ENCODE measurements at places on chromosomes 16 and 17.

- no peak for DNase-seq
Observed at GRCh38 chr17:28492352-28493310, 13.5 kb upstream of the FOXN1 start.

- no peak for DNase-seq
Observed at GRCh38 chr16:4687946-4688673, 5.3 kb upstream of the NUDT16L1 start.

DNA sequence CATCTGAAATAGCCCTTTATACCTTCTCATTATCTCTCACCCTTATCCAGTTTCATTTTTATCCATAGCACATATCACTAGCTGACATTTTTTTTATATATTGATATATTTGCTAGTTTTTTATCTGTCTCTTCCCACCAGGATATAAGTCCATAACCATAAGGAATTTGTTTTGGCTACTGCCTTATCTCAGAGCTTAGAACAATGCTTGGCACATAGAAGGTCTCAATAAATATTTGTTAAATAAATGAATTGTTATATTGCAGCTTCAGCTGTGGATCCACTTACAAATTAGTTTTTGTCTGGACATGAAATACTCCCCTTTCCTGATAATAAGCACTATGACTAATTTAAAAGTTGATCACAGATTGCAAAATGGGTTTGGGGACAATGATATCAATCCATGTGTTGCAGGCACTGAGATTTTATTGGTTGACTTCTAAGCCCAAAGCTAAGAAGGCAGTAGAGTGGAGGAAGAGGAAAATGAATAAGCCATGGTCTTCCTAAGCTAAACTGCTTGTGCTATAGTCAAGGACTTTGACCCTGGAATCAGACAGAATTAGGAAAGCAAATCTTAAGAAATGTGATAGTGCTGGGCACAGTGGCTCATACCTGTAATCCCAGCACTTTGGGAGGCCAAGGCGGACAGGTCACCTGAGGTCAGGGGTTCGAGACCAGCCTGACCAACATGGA is 31.9 kb upstream of the YPEL2 start:
- no peak for DNase-seq

DNA sequence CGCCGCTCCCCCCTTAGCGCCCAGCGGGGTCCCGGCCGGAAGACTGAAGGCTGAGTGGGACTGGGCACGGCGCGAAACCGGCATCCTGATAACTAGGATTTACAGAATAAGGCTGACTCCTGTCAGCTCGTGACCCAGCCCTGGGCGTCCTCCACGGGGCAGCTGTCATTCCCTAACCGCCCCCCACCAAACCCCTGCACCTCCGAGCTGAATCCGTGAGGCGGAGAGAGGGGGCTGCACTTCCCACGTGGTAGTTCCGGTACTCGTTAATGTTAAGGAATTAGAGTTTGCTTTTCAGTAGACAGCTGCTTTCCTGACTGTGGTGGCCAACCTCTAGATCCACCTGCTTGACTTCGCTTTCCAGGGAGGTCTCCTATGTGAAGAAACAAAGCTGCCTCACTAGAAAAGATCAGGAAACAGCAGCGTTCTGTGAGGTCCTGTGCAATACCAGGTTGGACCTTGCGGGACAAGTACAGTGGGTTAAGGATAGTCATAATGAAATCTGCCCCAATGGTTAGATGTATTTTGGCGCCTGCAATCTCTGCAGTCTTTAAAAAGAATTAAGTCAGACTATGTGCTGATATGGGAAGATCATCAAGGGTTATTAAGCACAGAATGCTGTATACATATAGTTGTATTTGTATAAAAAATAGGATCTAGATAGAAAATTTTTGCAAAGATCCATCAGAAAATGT is 1.1 kb upstream of the WBP2 start:
- DNase-seq: no peak

Data from stimulated activated CD8-positive, alpha-beta memory T cell treated with anti-CD3 and anti-CD28 coated beads, Interleukin-15, amount 100 ng/mL, for 48 hours (primary cell).